Tibial nerve (tissue), 4 donors: ENCODE measurements at places on chromosomes 16 and 17.

DNA sequence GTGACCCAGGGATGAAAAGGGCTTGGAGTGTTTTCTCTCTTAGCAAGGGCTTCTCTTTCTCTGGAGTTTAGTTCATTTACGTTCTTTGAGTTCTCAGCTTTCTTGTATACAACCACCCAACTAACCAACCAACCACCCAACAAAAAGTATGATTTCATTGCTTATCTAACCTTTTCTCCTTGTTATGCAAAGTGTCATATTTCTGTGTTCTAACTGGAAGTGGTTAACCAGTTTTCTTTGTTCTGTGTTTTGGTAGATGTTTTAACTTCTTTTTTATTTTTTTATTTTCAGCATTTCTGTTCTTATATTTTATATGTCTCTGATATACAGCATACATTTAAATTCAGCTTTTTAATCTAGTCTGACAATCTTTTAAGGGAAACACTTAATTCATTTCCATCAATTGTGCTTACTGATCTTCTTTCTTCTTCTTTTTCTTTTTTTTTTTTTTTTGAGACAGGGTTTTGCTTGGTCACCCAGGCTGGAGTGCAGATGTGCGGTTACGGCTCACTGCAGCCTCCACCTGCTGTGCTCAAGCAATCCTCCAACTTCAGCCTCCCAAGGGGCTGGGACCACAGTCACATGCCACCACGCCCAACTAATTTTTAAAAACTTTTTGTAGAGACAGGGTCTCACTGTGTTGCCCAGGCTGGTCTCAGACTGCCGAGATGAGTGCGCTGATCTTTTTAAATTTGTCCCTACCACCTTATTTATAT lies 29.6 kb downstream of the NLK start:
- no peaks in the 10 kb centered on the region for H3K4me1 ChIP-seq
- no peak overlapping the region for H3K27ac ChIP-seq
- no peaks in the 10 kb centered on the region for H3K36me3 ChIP-seq
- no peaks in the 10 kb centered on the region for H3K27me3 ChIP-seq
- H3K4me3 ChIP-seq, result no peak overlapping the region

GRCh38 chr16:73543331-73543969 lies 495.5 kb upstream of the ZFHX3 start:
- H3K27me3 ChIP-seq, result no peaks in the 10 kb centered on the region
- H3K27ac ChIP-seq, result no peak overlapping the region
- H3K36me3 ChIP-seq, result no peaks in the 10 kb centered on the region
- H3K4me3 ChIP-seq, result no peak overlapping the region

DNA sequence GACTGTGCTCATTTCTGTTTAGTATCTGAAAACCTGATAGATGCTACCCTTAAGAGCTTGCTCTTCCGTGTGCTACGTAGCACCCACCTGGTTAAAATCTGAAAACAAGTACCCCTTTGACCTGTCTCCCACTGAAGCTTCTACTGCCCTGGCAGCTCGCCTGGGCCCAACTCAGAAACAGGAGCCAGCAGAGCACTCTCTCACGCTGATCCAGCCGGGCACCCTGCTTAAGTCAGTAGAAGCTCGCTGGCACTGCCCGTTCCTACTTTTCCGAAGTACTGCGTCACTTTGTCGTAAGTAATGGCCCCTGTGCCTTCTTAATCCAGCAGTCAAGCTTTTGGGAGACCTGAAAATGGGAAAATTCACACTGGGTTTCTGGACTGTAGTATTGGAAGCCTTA lies 18.9 kb downstream of the NTAN1 start:
- peaks cover 5% of the 10 kb centered on the region for H3K36me3 ChIP-seq
- DNase-seq, result no peak
- no peak overlapping the region for H3K4me3 ChIP-seq
- H3K27ac ChIP-seq, result no peak overlapping the region

DNA sequence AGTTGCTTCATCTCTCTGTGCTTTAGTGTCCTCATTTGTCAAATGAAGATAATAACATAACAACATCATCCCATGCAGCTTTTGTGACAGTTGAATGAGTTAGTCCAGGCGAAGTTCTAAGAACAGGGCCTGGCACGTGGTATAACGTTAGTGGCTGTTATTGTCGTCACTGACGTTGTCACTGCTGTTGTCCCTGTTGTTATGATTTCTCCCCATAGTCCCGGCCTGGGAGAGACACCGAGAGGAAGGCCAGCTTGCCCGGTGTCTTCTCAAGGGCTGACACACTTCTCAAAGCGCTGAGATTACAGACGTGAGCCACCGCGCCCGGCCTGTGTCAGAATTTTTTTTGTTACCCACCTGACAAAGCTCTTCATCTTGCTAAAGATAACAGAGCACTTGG lies 29.9 kb downstream of the ABR start:
- H3K27me3 ChIP-seq, result peaks cover 4% of the 10 kb centered on the region
- no peak overlapping the region for H3K4me3 ChIP-seq
- H3K27ac ChIP-seq, result no peak overlapping the region
- H3K36me3 ChIP-seq, result no peaks in the 10 kb centered on the region
- no peaks in the 10 kb centered on the region for H3K4me1 ChIP-seq

DNA sequence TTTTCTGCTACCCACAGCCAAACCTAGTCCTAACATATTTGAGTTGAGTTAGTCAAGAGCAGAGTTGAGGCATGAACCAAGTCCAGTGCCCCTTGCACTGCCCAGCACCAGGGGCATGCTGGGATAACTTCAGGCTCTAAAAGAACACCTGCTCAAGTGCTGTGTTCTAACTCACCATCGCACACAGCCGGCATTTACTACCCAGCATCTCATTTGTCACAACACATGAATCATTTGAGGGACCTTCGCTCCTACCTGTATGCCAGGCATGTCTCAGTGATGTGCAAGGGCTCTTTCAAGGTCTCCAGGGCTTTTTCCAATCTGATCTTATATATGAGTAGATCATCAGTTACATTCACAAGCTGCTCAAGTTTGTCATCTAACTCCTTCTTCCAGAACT lies 12.6 kb downstream of the TEKT1 start:
- no peak for DNase-seq
- no peaks in the 10 kb centered on the region for H3K4me1 ChIP-seq
- no peak overlapping the region for H3K27ac ChIP-seq
- H3K27me3 ChIP-seq, result no peaks in the 10 kb centered on the region
- no peaks in the 10 kb centered on the region for H3K36me3 ChIP-seq

- H3K27me3 ChIP-seq, result no peaks in the 10 kb centered on the region
- no peak for DNase-seq
- H3K36me3 ChIP-seq, result no peaks in the 10 kb centered on the region
- peak overlapping the region; percentile 4 for H3K27ac ChIP-seq
Observed at GRCh38 chr17:50107790-50108414, 12.8 kb downstream of the PDK2 start.

DNA sequence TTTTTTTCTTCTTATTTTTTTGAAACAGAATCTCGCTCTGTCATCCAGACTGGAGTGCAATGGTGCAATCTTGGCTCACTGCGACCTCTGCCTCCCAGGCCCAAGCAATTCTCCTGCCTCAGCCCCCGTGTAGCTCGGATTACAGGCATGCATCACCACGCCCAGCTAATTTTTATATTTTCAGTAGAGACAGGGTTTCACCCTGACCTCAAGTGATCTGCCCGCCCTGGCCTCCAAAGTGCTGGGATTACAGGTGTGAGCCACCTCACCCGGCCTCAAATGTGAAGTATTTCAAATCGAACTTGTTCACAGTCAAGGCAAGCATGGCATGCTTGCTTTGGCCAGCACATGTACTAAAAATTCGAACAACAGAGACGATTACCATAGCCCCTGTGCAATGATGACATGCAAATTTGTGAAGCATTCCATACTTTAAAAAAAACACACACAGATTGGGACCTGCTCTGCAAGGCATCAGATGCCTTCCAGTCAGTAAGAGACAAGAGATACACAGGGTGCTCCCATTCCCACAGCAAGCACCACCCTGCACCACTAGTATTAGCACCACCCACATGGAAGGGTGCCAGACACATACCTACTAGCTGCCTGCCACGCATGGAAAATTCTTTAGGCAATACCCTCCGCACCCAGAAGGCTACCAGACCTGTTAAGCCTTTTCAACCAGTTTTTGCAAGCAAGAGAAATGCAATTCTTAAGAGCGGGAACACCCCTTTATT lies 47.2 kb downstream of the ANKRD11 start:
- no peak for DNase-seq
- H3K27ac ChIP-seq, result peak overlapping the region; percentile 37
- no peaks in the 10 kb centered on the region for H3K36me3 ChIP-seq
- H3K27me3 ChIP-seq, result no peaks in the 10 kb centered on the region

DNA sequence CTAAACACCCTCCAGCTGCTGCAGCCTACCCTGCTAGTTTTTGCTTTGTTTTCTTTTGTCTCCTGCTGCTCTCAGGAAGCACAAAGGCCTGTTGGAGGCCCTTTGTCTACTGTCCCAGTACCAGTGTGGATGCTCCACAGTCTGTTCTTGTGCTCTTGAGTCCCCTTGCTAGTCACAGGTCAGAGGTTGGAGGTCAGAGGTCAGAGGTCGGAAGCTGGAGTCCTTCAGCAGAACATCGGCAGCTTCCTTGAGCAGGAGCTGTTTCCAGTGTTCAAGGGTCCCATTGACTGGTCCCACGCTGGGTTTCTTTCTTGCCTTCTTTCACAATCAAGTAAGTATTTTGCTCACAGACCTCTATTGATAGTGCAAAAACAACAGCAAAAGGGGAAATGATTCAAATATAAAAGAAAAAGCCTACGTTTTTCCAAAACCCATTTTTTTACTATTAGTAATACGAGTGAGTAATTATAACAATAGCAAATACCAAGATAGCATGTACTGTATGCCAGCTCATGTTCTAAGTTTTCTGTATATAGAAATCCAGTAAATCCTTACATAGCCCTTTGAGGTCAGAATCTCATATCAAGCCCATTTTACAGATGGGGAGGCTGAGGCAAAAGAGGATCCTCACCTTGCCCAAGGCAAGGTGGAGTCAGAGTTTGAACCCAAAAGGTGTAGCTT lies 10.9 kb upstream of the IL34 start:
- peaks cover 76% of the 10 kb centered on the region for H3K4me1 ChIP-seq
- peak; percentile 45 for DNase-seq
- no peaks in the 10 kb centered on the region for H3K27me3 ChIP-seq
- peak overlapping the region; percentile 25 for H3K27ac ChIP-seq
- H3K4me3 ChIP-seq, result no peak overlapping the region
- no peaks in the 10 kb centered on the region for H3K36me3 ChIP-seq

GRCh38 chr16:50618238-50618918 lies 62.7 kb downstream of the SNX20 start:
- no peaks in the 10 kb centered on the region for H3K4me1 ChIP-seq
- H3K4me3 ChIP-seq, result no peak overlapping the region
- H3K36me3 ChIP-seq, result no peaks in the 10 kb centered on the region
- DNase-seq, result no peak
- no peak overlapping the region for H3K27ac ChIP-seq

GRCh38 chr17:40075201-40075941 lies 12.6 kb downstream of the THRA start:
- H3K36me3 ChIP-seq, result peaks cover 42% of the 10 kb centered on the region
- DNase-seq, result peak; percentile 91
- H3K27ac ChIP-seq, result peak overlapping the region; percentile 94
- H3K4me3 ChIP-seq, result peak overlapping the region; percentile 18
- no peaks in the 10 kb centered on the region for H3K27me3 ChIP-seq
- H3K4me1 ChIP-seq, result peaks cover 17% of the 10 kb centered on the region

DNA sequence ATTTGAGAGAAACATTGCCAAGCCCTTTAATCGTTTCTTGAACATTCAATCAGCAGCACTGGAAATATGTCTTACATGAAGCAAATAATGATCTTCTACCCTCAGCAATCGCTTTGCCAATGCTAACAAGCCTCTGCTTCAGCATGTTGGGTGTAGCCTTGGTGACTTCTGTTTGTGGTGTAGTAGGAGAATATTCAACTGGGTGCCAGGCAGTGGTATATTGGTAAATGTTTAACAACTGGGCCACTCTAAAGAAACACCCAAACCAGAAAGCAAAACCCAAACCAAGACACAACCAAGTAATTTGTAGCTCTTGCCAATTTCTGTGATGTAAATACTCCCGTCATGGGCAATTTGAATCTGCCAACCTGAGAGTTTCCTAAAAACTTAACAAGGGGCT lies 9.7 kb downstream of the CDH13 start:
- no peak overlapping the region for H3K4me3 ChIP-seq
- H3K36me3 ChIP-seq, result no peaks in the 10 kb centered on the region
- DNase-seq, result no peak
- H3K27ac ChIP-seq, result no peak overlapping the region

DNA sequence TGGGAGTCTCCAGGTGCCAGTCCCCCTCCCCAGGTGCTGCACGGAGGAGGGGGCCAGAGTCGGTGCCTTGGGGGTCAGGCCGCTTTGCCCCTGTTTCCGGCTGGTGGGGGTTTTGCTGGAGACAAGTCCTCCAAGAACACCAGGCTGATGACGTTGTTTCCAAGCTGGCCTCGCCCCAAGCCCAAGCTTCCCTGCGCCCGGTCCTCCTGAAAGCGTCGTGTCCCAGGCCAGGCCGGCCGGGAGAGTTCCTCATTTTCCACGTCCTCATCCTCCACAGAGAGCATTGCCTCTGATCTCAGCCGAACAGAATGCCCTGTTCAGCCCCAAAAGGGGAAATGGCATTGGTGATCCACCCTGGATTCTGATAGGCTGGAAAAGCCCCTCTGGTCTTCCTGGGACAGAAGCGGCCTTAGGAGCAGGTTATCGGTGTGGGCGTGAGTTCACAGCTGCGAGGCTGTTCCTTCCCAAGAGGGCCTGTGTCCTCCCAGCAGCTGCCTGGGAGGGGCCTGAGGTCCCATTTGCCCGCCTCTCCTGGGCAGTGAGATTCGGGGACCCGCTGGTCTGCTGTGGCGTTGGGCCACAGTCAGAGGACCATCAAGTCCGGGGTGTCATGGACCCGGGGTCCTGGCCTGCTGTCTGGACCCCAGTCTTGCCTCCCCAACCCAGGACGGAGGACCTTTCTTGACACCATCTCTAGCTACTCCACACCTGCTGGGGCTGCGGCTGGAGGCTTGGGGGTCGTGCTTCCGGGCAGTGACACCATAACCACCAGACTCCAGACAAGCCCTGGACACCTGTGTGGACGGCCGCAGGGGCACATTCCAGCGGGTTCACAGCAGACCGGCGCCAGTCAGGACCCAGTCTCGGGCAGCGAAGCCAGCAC lies 7.1 kb downstream of the SOX8 start:
- peak overlapping the region; percentile 88 for H3K27ac ChIP-seq
- peak; percentile 53 for DNase-seq
- no peak overlapping the region for H3K4me3 ChIP-seq

DNA sequence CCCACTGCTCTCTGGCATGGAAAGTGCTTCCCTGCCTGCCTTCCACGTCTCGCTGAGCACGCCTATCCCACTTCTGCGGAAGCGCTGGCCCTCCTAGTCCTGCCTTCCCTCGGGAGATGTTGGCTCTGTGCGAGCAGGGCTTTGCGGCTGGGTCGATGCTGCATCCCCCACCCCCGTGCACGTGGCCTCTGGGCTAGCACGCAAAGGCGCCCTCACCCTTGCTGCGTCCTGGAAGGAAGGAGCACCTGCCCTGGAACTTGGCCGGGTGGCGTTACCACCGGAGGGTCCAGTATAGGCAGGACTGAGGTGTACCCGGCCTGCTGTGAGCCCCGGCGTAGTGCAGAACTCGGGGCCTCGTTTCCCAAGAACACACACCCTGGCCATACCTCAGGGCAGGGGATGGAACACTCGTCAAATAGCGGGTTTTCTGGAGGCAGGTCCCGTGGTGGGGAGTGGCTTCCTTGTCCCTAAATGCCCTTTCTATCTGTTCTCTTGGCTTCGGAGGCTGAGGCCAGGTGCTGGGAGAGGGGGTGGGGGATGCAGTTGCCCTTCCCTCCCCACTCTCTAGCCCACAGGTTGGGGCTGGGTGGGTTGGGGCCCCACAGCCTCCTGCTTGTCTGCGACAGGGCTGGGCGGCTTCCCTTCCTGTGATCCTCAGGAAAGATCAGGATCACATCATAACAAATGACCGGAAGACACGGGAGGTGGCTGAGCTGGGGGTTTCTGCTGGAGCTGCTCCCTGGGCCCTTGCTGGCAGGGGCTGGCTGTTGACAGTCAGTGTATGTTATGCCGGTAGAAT lies 17.4 kb downstream of the BAIAP2 start:
- no peak overlapping the region for H3K4me3 ChIP-seq
- H3K4me1 ChIP-seq, result peaks cover 79% of the 10 kb centered on the region
